ENCODE measurements at places on chromosomes 13 and 19.

DNA sequence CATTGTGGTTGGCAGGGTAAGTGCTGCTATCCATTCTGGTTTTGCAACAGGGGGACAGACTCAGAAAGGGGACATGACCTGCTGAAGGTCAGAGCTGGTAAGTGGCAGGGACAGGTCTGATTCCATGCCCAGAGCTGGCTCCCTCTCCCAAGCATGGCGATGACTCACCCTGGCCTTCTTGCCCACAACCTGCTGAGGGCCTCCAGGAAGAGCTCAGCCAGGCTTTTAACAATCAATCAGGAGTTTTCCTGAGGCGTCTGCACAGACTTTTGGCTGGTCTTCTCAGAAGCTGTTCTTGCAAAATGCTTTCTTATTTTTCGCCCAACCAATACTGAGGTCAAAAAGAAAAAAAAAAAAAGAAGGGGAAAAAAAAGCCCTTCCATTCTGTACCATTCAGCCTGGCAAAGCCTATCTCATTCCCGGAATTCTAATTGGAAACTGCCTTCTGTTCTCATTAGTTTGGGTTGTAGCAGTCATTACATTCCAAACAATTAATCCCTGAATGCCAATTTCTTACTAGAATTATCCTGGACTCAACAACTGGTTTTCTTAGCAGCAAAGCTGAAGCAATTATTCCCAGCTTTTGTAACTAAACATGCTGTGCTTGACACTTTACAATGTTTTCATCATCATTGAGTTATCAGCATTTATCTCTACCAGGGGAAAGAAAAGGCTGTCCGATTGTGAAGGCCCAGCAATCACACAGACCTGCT lies 17.7 kb downstream of the SIAH3 start:
- DNase-seq: no peak

GRCh38 chr13:60448907-60449510 lies 52.0 kb downstream of the TDRD3 start:
- no peak for DNase-seq

DNA sequence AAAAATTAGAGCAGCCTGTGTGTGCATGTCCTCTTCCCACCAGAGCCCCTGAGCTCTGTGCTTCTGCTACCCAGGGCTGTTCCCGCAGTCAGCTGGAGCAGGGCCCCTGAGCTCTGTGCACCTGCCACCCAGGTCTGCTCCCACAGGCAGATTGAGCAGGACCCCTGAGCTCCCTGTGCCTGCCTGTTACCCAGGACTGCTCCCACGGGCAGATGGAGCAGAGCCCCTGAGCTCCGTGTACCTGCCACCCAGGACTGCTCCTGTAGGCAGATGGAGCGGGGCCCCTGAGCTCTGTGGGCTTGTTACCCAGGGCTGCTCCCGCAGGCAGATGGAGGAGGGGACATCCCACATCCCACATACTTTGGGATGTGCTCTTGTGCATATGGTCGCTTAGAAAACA lies 186.8 kb upstream of the SOX1 start:
- DNase-seq: no peak

GRCh38 chr19:13978351-13979243 lies 26.3 kb downstream of the DCAF15 start:
- DNase-seq: no peak

DNA sequence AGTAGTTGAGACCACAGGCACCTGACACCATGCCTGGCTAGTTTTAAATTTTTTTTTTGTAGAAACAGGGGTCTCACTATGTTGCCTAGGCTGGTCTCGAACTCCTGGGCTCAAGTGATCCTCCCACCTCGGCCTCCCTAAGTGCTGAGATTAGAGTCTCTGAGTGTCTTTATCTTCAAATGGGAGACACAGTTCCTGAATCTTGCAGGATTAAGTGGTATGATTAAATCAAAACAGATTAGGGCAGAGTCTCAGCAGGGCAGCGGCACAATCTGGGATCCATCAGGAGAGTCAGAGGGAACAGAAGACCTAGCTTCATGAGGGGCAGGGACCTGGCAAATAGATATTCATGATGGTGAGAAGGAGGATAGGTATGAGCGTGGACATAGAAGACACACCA lies 953 bp downstream of the RLN3 start:
- DNase-seq: no peak

- DNase-seq: no peak
These were observed 1774.1 kb upstream of the PCDH20 start for GRCh38 chr13:63189712-63190111.

DNA sequence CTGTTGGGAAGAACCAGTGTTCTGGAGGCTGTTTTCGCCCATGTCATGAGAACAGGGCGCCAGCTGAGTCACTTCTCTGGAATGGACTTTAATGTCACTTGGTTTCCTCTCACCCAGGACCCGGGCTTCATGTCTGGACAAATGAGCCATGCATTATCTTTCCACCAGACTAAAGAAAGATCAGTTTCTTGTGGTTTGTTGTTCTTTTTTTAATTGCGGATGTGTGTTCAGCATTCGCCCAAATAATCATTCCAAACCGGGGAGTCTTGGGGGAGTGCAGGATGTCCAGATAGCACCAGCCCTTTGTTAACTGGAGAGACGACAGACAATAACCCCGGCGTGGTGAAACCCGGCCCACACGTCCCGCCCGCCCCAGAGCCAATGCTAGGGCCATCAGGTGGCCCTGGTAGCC lies 102.5 kb downstream of the COL4A2 start:
- DNase-seq: no peak

DNA sequence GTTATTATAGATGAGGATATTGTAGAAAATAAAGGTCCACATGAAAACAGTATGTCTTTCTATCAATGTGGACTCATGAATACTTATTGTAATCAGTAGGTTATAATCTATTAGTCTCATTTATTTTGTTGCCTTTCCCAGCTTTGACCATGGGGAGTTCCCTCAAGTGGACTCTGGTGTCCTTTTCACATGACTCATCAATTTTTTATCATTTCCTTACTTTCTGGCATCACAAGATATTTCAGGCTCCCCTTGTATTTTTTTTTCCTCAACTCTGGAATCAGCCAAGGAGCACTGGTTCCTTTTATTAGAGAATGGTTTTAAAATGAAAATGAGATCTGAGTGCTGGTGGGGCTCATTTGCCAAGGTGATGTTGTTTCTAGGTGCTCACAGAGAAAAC lies 63.4 kb upstream of the DIAPH3 start:
- no peak for DNase-seq

DNA sequence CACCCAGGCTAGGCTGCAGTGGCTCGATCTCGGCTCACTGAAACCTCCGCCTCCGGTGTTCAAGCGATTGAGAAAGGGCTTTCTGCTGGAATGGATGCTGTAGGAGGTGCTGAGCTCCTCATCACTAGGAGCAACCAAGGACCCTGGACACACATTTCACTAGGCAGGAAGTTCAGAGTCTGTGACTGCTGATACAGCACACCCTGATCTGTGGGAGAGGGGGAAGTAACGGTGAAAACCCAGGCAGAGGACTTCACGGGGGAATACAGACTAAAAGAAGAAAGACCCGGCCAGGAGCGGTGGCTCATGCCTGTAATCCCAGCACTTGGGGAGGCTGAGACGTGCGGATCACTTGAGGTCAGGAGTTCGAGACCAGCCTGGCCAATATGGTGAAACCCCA lies 11.9 kb upstream of the NOTCH3 start:
- DNase-seq: no peak

- DNase-seq: no peak
These were observed 63.5 kb upstream of the ANKRD10 start for GRCh38 chr13:110978390-110978789.

- DNase-seq: no peak
These were observed 465.7 kb downstream of the TBC1D4 start for GRCh38 chr13:75016225-75016624.

DNA sequence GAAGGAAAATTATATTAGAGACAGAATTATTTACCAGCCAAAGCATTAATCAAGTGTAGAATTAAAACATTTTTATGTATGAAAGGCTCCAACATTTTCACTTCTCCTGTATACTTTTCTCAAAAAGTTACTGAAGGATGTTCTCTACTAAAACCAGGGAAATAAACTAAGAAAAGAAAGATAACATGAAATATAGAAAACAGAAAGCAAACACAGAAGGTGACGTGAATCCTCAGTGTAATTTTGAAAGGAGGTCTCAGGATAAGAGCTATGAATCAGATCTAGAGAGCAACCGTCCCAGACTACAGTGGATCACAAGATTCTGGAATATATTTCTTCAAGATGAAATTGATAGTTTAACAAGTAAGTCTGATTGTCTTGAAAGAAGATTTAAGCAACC lies 144.5 kb downstream of the CYSLTR2 start:
- DNase-seq: no peak

DNA sequence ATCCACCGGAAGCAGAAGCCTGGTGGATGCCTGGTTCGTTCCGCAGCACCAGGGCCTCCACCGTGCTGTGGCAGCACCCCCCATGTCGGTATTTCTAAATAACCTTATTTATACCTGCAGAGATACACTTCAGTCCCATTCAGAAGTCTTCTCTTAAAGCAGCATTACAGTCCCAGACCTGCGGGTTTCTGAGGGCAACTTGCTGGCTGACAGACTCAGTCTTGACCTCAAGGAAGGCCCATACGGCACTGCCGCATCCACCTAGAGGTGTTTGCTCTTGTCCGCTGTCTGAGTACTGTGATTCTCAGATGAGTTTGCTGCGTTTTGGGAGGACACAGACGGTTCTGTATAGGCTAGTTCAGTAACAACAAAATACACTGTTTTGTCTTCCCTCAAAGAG lies 16.9 kb upstream of the TEX29 start:
- DNase-seq: no peak

DNA sequence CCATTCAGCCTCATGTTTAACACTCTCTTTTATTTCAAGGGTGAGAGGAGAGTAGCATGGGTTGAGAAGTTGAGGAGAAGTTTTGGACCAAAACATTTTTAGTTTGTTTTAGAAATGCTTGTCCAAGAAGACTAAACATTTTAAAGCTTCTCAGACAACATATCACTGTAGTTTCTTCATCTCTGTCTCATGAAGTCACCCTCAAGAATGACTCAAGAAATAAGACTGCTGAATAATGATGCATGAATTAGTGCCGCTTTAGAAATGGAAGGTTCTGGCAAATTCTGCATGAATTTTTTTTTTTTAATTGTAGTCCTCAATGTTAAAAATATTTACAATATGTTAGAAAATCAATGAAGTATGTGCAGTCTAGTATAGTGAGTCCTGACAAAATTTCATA lies 422.7 kb upstream of the ARGLU1 start:
- DNase-seq: no peak

DNA sequence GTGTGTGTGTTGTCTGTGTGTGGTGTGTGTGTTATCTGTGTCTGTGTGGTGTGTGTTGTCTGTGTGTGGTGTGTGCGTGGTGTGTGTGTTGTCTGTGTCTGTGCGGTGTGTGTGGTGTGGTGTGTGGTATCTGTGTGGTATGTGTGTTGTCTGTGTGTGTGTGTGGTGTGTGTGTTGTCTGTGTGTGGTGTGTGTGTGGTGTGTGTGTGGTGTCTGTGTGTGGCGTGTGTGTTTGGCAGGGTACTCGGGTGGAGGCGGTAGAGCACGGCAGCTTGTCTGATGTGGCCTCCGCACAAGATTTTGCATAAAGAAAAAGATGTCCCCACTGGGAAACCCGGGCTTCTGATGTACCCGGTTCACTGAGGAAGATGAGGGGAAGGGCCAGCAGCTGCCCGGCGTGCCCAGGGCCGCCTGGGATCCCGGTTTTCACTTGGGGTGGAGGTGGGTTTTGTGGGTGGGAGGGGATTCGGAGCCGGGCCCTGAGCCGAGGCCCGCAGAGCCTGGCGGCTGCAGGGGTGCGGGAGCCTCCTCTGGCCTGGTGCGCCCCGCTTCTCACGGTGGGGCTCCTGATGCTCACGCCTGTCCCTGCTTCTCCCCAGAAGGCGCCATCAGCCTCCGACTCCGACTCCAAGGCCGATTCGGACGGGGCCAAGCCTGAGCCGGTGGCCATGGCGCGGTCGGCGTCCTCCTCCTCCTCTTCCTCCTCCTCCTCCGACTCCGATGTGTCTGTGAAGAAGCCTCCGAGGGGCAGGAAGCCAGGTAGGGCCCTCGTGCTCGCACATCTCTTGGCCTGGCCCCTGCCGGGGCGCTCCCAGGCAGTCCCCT lies 21.2 kb downstream of the HDGFL2 start:
- no peak for DNase-seq

GRCh38 chr13:112067116-112067741 lies at the start of gene SOX1:
Gene SOX1 (plus strand): TSS chr13:112067149. CDS start chr13:112067659, 510 bp downstream.
- no peak for DNase-seq

GRCh38 chr19:10135551-10136334 lies 16.0 kb upstream of the EIF3G start:
- no peak for DNase-seq

DNA sequence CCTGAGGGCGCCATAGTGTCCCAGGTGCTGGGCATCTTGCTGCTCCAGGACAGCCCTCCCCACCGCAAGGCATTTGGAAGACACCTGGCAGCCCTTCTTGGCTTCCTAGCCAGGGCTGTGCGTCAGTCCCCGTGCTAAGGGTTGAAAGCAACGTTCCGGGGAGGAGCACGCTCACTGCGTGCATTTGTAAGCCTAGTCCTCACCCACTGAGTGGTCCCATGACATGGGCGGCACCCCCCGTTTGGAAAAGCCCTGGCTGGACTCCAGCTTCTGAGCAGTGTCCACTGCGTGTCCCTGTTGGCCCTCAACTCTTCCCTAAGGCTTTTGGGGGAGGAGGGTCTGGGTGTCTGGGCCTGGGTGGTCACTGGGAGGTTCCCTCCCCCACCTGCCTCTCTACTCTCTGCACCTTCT lies 76.3 kb upstream of the GPR183 start:
- no peak for DNase-seq

DNA sequence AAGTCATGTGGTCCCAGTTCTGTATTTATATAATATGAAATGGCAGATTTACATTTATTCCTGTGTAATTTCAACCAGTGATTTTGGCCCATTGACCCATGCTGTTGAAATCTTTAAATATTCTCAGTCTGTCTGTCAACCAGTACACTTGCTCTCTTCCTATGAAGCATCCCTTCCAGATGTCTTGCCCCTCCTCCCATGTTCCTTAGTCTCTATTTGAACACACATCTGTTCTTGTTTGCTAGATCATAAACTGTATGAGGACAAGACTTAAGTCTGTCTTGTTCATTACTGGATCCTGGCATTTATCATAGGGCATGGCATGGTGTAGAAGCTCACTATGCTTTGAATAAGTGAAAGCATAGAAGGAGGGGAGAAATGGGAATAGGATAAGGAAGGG lies 34.9 kb downstream of the STARD13 start:
- no peak for DNase-seq

DNA sequence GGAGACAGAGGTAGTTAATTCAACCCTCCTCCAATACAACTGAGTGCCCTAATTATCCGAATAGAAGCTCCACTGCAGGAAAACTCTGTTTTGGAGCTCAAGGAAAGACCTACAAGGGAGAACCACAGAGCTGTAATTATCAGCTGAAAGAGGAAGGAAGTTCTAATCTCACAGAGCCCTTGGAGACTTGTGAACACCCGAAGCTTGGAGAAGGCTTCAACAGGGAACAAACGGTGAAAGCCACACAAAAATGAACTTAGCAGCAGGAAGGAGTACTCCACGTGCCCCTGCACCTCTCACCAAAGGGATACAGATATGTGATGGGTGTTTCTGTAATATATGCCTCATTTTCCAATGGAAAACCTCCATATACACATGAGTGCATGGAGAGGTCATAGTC lies 61.1 kb downstream of the IRS2 start:
- DNase-seq: no peak

All from activated T-cell treated with anti-CD3 and anti-CD28 coated beads for 24 hours (primary cell).